ENCODE measurements at places on chromosomes 12 and 14. TPM values are rescaled to one million over a fixed set of nuclear protein-coding genes. Genes with fewer than 3 reads are reported as not detected.

Gene ACSM4
- total RNA-seq = not detected

Gene BIN2
- 0.08 TPM for total RNA-seq

Gene MAPK1IP1L
- 20.4 TPM for total RNA-seq

Gene DCN
- total RNA-seq = 71.4 TPM

Gene HSPB8
- total RNA-seq = 7.1 TPM
